ENCODE measurements at places on chromosomes 6 and 20.

DNA sequence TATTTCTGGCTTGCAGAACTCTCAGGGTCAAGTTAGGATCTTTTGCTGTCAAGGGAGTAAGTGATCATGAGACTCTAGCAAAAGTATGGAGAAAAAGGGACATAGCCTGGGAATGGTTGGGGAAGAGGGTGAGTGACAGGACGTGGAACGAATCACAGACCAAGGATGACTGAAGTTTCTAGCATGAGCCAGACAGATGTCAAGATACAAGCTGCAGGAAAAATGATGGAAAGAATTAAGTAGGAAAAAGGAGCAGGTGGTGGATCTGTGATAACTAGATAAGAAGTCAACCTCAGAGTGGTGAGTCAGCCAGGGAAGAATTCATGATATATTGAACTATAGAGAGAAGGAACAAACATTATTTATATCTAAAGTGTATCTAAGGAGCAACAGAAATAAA, 159.8 kb upstream of the SYNDIG1 start:
- DNase-seq, result no peak

DNA sequence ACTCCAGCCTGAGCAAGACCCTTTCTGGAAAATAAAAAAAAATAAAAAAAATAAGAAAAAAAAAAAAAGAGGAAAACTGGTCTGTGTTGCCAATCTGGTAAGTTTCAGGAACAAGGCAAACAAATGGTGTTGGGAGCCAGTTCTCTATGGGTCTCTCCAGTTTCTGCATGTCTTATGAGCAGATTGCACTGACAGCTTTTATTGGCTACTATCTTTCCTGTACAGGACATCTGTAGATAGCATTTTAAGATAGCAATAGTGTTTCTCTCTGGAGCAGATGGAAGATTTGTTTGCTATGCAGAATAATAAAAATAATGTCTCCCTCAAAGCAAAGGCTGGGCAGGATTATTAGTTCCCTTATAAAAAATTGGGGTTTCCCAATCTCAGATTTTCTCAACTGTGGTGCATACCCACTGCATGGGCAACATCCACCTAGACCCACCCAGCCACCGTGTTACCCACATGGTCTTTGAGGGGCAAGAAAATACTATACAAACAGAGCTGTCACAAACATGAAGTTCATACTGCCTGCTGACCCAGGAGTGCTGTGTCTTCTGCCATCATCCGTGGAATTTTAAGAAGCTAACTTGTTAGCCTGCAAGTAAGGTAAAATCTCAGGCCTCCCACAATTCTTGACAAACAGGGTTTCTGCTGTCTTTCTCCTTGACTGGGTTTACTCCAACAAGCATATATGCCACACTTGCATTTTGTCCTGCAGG, 9.5 kb downstream of the GMDS start:
- DNase-seq, result no peak

DNA sequence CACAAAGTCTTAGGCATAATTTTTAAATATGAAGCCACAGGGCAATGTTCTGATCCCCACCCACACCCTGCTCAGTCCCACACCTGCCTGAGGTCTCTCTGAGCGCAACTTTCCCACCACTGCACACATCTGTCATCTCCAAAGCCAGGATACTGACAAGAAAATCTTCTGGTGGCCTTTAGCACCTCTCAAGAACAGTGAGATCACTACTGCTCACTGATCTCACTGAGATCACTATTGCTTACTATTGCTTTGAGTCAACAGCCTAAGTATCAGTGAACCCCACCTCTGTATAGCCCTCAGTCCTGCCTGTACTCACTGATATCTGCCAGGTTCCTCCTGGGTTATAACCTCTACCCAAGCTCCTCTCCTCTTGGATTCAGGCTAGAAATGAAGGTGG, 6.4 kb downstream of the TNFRSF21 start:
- DNase-seq, result no peak

DNA sequence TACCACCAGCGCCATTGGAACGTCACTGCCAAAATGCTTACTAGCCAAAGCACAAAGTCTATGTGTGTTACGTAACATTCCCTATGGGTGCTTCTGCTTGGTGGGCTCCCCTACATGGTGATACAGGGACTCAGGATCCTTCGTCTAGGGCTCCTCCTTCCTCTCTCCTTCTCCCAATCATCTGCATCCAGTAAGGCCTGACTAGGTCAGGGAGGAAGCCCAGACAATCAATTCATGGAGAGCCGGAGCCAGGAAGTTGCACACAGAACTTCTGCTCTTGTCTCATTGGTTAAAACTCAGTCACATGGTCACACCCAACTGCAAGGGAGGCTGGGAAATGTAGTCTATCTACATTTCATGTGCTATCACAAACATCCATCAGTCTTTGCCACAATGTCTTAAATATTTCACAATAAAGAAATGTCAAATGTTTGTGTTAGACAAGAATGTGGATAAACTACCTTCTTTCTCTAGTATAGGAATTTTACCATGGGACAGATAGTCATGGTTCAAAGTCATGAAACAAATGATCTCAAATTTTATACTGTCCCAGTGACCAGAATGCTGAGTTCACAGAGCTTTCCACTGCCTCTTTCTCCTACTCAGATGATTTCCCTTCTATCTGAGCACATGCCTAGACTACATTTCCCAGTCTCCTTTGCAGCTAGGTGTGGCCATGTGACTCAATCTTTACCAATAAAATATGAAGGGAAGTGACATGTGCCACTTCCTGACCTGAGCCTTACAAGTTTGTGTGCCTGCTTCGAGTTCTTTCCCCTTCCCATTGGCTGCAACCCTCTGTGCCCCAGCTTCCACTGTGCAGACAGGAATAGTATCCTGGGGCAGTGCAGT, 9.3 kb upstream of the KCNK15 start:
- DNase-seq, result no peak

DNA sequence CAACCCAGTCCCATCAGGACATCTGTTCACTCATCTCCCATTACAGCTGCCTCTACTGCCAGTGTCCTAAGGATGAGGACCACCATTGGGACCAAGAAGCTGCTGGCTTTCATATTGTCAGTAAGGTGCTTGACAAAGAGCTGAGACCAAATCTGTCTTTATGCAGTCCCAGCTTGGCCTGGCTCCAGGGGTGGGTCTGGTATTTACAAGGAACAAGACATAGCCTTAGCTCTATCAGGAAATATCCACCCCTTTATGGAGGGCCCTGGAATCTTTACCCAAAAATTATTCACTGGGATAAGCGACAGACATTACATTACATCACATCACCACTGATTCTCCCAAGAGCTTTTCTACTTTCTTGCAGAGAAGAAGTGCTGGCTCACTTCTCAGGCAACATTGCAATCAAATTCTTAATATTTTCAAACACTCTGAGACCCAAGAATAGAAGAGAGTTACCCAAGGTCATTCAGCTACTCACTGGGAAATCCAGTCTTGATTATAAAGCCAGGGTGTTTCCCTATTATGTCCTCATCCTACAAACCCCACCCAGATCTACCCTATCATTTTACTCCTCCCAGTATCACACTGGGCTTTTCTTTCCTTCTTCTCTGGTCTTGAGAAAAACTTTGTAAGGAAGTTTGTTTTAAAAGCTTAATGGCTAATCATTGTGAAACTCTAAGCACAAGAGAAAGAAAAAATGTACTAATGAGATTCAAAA, 11.5 kb upstream of the PI3 start:
- DNase-seq, result no peak

- no peak for DNase-seq
These were observed 122.9 kb downstream of the HIVEP1 start for GRCh38 chr6:12134991-12135390.

DNA sequence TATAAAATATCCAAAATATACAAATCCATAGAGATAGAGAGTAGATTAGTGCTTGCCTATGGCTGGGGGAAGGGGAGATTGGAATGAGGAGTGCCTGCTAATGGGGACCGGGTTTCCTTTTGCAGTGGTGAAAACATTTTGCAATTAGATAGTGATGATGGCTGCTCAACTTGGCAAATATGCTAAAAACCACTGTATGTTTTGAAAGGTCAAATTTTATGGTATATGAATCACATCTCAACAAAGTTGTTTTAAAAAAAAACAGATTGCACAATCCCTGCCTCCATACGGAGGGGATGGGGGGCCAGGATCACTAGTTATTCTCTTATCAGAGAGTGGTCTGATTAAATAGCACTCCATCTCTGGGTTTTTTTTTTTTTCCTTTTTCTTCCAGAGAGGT, 76.9 kb upstream of the RIPOR2 start:
- DNase-seq, result no peak

DNA sequence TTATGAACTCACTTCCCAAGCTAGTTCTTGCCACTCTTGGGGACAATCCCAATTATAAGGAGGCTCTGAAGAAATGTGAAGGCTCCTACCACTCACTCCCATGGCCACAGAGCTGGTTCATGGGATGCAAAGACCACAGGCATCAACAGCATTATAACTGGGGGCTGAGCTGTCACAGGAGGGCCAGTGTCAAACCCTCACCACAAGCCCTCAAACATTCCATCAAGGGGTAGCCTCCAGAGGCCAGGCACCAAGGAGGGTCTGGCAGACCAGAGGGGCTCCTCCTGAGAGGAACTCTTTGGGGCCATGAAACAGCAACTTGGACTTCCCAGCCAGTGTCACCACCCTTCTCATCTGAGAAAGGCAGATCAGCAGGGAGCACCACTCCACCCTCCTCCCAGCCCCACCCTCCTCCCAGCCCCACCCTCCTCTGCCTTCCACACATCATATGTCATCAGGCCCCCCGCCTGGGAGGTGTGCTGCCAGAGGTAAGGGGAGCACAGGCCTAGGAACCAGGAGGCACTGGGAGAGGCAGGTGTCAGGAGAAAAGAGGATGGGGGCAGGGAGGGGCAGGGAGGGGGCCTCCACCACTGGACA, 1.2 kb upstream of the TSPO2 start:
- no peak for DNase-seq

- no peak for DNase-seq
These were observed 48.0 kb downstream of the TMEM170B start for GRCh38 chr6:11585426-11586016.

GRCh38 chr6:129638055-129638684, 71.8 kb downstream of the ARHGAP18 start:
- DNase-seq, result no peak

DNA sequence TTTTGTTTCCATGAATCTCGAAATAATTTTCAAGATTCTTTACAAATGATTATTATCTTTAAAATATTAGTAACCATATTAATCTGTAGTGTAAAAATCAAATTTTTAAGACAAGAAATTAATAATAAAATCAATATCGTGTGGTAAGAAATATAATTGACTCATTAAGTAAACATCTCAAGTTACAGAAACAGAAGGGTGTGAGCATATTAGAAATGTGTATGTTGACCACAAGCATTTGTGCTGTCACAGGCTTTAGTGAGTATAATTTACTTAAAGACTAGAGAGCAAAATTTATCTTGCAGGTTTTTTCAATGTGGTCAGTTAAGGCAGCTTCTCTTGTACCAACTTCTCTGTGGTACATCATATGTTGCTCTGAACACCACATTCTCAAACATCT, 566.5 kb upstream of the IRAK1BP1 start:
- no peak for DNase-seq

- no peak for DNase-seq
These were observed 17.7 kb downstream of the SNX9 start for GRCh38 chr6:157840776-157841175.

DNA sequence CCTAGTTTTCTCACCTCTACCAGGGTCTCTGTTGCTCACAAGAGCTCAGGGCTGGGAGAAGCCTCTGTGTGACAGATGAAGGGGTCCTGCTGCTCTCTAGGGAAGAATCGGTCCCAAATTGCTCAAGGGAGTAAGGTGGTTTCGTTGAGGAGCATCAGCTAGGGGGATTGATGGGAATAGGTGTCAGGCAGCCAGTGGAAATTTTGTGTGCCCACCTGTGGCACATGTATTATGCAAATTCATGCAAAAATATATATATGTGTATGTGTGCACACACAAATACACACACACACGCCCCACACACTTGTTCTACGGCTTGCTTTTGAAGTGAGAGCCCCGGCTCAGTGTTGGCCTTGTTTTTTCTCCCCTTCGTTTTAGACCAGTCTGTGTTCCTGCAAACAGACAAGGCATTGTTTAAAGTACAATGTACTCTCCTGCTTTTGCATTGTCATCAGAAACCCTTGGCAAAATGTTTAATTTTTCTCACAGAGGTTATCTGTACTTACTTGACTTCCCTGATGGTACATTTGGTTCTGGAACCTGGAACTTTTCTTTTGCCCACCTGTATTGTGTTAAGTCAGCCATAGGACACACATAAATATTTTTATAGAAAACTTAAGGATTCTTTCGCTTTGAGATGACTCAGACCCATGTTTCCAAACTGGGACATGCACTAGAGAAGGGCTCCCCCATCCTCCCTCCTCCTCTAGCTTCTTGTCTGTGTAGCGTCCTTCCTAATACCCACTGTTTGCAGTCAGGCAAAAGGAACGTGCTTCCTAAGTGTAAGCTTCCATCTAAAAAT, 26.7 kb downstream of the FOXO3 start:
- DNase-seq, result no peak

- DNase-seq, result no peak
These were observed 18.0 kb downstream of the HECA start for GRCh38 chr6:139152892-139153271.

- no peak for DNase-seq
These were observed 139.2 kb upstream of the MMS22L start for GRCh38 chr6:97422171-97422570.

DNA sequence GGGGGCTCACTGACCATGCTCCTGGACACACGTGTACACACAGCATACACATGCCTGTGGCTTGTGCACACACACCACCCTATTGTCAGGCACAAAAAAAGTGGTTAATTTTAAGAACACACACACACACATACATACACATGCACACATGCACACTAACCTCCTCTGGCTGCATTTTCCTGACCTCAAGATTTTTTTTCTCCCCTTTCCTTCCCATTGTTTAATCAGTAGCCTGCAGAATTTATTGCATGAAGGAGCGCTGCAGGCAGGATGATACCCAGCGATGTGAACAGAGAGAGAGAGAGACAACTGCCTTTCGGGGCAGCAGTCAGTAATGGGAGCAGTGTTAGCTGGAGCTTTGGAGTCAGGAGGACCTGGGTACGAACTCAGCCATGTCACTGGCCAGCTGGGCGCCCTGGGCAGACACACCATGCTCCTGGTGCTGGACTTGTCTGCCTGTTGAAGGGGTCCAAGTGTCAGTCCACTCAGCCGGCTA, 990 bp upstream of the TRAF3IP2 start:
- DNase-seq, result no peak

- no peak for DNase-seq
These were observed 488.4 kb upstream of the JAG1 start for GRCh38 chr20:11162026-11162775.

DNA sequence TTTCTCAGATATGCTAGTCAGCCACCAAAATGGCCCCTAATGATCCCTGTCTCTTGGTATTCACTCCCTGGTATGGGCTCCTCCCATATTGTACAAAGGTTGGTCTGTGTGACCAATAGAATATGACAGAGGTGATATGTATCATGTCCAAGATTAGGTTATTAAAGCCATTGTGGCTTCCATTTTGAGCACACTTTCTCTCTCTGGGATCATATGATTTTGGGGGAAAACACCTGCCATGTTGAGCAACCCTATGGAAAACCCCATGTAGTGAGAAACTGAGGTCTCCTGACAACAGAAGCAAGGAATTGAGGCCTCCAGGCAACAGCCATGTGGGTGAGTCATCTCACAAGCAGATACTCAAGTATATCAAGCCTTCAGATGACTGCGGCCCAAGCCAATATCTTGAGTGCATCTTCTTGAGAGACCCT, 7.1 kb upstream of the ZNF318 start:
- DNase-seq, result peak; percentile 51
